ENCODE measurements at places on chromosomes 12 and 14.

DNA sequence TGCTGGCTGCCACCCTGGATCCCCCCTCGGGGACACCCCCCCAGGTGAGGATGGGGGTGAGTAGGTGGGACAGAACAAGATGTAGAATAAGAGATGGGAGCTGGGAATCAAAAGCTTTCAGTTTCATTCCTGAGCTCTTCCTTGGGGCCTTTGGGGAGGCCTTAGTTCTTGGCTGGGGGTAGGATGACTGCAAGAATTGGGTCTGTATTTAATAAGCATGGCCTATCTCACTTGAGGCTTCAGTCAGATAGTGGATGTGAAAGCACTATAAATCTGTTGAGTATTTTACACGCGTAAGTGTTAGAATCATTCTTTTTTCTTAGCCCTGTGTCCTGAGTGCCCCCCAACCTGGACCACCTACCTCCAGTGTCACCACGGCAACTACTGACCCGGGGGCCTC, 4.6 kb downstream of the MBD6 start:
- DNase-seq = no peak

DNA sequence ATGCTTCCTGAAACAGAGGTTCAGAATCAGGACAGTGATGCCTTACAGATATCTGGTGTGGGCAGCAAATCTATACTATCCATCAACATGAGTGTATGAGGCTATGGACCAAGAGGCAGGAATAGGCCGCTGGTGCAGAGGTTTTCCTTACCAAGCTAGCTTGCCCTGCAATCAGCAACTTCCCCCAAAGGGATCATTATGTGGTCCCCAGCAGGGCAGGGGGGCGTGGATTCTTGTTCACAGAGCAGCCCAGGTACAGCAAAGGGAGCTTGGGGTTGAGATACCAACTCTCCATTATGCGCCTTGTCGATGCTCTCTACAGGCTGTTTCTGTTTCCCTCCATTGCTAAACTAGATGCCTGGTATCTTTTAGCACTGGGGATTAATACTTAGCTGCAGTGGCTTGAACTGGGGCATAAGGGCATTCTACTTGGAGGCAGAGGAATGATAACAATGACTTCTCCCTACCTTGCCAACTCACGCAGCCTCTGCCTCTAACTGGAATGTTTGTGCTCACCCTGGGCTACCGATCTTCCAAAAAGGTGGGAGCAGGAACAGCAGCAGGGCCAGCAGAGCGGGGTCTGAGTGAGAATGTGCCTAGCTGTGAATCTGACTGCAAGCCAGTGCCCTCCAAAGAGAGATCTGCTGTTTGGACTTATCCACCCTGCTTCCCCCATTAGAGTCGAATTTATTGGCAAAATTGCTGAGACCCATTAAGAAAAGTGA, 10.3 kb upstream of the KRT1 start:
- no peak for DNase-seq

DNA sequence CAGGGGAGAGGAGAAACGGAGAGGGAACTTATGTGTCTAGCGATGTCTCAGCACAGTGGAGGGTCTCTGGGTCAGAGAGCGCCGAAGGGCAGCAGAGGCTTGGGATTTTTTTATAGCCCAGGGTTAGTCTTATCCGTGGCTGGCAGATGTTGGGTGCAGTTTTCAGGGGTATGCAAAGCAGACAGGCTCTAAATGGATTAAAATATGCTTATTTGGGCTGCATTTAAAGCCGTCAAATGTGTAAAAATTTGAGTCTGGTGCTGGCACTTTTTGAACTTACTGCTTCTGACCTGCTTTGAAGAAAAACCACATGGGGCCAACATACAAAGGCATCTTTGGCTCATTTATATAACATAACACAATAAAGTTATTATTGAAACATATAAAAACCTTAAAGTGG, 178.8 kb downstream of the ESR2 start:
- no peak for DNase-seq

- DNase-seq = no peak
Measured at GRCh38 chr12:128976120-128976738, 123.0 kb downstream of the GLT1D1 start.

DNA sequence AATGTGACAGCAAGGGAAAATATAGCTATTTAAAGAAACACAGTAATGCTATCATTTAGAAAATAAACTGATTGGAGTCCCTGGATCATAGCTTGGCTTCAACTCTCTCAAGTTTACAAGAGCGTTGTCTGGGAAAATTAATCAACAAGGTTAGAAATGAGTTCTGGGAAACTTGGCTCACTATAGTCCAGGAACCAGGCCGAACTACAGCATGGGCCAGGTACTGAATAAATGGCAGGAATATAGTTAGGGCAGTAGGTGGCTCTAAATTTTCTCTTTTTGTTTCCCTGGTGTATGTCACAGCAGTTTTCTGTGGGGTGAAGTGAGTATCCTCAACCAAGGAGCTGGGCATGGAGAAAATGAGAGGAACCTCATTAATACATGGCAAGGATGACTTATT, 72.4 kb downstream of the PLBD1 start:
- no peak for DNase-seq
